MCF 10A (cell line): ENCODE measurements at places on chromosomes 2 and 18.

DNA sequence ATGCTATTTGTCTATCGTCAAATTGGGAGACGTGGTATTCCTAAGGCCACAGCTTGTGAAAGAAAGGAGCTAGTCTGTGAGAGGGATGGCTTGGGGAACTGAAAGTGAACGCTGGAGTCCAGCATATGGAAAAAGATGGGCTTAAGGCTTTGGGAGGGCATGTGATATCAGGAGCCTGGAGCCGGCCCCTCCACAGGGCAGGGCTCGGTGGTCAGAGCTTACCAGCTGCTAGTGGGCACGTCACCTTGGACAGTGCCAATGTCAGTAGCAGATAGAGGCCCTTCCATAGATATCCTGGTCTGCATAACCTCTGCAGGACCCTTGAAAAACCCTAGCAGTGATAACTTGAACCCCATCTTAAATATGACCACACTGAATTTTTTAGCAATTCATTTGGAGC lies 259.1 kb upstream of the RAB6C start:
- no peak overlapping the region for H3K4me3 ChIP-seq
- H3K27ac ChIP-seq = no peak overlapping the region
- H3K4me1 ChIP-seq = no peaks in the 10 kb centered on the region
- no peaks in the 10 kb centered on the region for H3K27me3 ChIP-seq
- DNase-seq = no peak

DNA sequence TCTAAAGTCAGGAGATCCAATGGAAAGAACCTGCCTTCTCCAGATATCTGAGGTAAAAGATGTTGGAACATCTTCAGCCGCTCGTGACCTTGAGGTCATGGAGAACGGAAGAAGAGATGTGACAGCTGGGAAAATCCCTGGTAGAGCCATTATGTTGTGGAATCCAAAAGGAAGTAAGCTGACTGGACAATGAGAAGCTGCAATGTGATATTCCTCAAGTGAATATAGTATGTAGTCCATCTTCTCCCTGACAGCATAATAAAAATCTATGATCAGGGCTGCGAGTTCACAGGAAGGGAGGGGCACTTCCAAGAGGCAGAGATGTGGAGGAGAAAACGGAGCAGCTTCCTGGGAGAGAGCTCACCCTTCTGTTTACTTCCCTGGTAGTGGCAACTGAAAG lies 201.0 kb upstream of the SP5 start:
- no peaks in the 10 kb centered on the region for H3K4me1 ChIP-seq
- no peaks in the 10 kb centered on the region for H3K27me3 ChIP-seq

GRCh38 chr2:112605926-112606325 lies 21.5 kb downstream of the CHCHD5 start:
- peaks cover 5% of the 10 kb centered on the region for H3K36me3 ChIP-seq
- H3K27ac ChIP-seq = no peak overlapping the region
- H3K27me3 ChIP-seq = no peaks in the 10 kb centered on the region
- no peak overlapping the region for H3K4me3 ChIP-seq
- no peak for DNase-seq

- no peak overlapping the region for H3K27ac ChIP-seq
- H3K4me1 ChIP-seq = peaks cover 11% of the 10 kb centered on the region
- H3K4me3 ChIP-seq = no peak overlapping the region
- no peak for DNase-seq
Measured at GRCh38 chr2:86480105-86480504, 38.9 kb downstream of the KDM3A start.

GRCh38 chr18:61833978-61834377 lies 58.8 kb downstream of the RNF152 start:
- no peak overlapping the region for H3K27ac ChIP-seq
- H3K36me3 ChIP-seq = no peaks in the 10 kb centered on the region
- H3K4me3 ChIP-seq = no peak overlapping the region
- no peak for DNase-seq
- H3K27me3 ChIP-seq = no peaks in the 10 kb centered on the region

- no peaks in the 10 kb centered on the region for H3K4me1 ChIP-seq
- no peak for DNase-seq
- H3K27me3 ChIP-seq = peaks cover 11% of the 10 kb centered on the region
Measured at GRCh38 chr2:240637901-240638345, 12.6 kb downstream of the GPR35 start.
